CD4-positive, alpha-beta T cell treated with Interleukin-2 at 100 ng/mL for 4 hours (primary cell): ENCODE measurements at places on chromosomes 3 and 15.

DNA sequence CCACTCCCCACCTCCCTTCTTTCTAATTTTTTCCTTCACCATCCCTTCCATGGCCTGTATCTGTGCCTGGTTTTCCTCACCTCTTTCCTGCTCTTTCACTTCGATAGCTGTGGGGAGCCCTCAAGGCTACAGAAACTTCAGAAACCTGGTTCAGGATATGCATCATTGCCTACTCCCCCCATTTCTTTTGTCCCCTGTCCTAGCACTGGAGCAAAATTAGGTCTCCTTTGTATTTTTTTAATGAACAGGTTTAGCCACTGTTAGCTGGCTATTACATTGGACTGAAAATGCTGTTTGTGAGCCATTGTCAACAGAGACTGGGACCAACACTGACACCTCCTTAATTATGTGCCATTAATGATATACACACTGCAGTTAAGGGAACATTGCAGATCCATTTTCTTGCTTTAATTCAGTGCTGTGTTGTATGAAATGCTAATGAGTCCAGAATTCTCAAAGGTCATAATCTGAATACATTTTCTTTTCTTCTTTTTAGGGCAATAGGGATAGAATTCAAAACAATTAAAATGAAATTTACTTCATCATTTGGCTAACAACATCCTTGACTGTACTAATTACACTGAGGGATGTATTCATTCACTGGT is 138.6 kb downstream of the PDCD6IP start:
- DNase-seq: no peak

DNA sequence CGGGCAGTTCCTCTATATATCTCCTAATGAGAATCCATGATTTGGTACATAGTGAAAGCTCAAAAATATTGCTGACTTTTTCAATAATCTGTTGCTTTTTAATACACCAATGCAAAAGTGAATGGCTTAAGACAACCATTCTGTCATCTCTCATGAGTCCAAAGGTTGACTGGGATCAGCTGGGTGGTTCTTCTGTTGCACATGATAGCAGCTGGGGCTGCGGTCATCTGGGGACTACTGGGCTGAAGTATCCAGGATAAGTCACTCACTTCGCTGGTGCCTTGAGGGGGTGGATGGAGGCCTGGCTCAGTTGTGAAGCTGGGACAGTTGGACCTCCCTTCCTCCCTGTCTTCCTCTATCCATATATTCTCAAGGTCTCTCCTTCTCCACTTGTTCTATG is 53.7 kb downstream of the NOX5 start:
- no peak for DNase-seq

- no peak for DNase-seq
These were observed 35.1 kb downstream of the P2RY1 start for GRCh38 chr3:152870027-152870426.

GRCh38 chr3:67654099-67654843 is at the start of gene SUCLG2:
TSS of gene SUCLG2 (minus strand) at chr3:67654612. CDS start at chr3:67654586, 26 bp downstream.
- DNase-seq: peak; percentile 78

- DNase-seq: no peak
These were observed 58.5 kb upstream of the KLF13 start for GRCh38 chr15:31268108-31268501.

DNA sequence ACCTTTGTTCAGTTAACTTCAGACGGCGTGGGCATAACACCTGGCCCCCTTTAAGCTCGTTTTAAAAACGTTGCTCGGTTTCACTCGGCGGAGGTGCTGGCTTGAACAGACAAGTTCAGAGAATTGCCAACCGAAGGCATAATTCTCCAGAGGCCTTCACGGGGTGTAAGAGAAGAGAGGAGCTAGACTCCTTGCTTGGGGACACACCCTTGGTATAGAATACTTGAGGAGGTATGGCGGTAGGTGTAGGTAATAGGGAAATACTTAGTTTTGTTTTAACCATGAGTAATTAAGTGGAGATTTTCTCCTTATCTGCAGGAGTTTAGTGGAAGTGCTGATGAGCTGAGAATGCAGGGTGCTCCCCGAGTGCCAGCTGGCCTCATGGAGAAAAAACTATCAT is 921 bp downstream of the FBXL2 start:
- DNase-seq: no peak

GRCh38 chr3:194872669-194872977 is 186.9 kb downstream of the FAM43A start:
- no peak for DNase-seq

- DNase-seq: no peak
These were observed 93.9 kb downstream of the IL5RA start for GRCh38 chr3:3016226-3016625.

DNA sequence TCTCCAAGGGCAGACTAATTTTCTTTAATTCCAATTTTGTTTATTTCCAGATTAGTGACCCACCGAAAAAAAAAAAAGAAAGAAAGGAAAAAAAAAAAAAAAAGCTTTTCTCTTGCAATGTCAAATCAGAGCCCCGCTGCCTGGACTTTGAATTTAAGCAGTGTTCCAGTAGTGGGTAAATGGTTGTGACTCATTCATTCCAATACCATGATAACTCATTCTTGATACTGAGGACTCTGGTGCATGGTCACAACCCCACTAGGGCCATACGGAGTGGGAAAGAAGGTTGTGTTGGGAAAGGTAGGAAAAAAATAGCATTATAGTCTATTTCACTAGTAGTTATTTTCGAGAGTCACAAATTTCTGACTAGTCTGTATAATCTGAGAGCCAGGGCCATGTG is 59.1 kb upstream of the COL8A1 start:
- DNase-seq: no peak
